ENCODE measurements at places on chromosomes 7 and 10. TPM values are rescaled to one million over a fixed set of nuclear protein-coding genes. Genes with fewer than 3 reads are reported as not detected.
A peak's percentile ranks its signal among the peaks of the same experiment; 100 is the strongest.

- DNase-seq, result no peak
Measured at GRCh38 chr10:77165445-77166208, 472.0 kb downstream of the KCNMA1 start.

The TSPAN15 gene
- 0.35 TPM for polyA plus RNA-seq

DNA sequence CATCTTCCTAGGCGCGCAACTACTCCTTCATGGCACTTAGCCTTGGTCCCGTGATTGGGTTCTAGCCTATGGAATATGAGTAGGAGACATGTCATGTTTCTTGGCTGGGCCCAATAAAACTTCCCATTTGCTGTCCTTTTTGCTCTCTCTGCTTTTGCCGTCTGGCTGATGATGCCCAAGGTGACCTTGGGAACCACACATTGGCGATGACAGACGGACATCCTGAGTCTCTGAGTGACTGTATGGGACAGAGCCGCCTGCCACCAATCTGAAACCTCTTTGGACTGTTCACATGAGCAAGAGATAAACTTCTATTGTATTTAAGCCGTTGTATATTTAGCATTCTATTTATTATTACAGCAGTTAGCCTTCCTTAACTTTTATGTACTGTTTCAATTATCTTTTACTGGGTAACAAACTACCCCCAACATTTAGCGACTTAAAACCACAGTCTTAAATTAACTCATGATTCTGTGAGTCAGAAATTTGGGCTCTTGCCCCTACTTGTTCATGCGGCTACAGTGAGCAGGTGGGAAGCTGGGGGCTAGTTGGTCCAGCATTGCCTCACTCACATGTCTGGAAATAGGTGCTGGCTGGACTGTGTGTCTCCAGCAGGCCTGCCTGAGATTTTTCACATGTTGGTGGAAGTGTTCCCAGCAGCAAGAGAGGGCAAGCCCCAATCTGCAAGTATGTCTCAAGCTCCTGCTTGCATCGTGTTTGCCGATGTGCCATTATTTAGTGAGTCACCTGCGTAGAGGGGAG lies 71.7 kb downstream of the NOD1 start:
- DNase-seq, result no peak

DNA sequence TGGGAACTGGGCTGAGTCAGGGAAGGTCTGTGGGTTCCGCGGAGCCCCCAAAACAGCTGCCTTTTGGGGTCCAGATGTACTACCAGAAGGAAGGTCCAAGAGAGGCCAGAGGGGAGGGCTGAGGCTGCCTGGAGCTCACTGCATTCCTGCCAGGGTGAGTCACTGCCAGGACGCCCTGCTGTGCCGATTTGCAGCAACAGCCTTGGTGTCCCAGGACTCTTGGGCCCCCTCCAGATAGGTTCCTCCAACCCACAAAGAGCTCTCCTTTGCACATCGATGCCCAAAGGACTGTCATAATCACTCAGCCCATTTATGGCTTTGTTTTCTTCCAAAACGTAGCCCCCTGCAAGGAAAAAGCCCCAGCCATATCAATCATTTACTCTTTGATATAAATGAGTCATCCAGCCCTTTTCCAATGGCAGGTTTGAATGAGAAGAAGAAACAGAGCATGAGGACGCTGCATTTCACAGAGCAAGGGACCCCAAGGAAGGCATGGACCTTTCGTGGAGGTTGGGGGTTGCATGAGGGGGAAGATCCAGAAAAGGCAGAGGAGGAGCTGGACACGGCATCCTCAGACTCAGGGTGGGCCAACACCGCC lies 32.2 kb upstream of the COL13A1 start:
- DNase-seq, result peak; percentile 33

- DNase-seq, result peak; percentile 3
Measured at GRCh38 chr7:50595491-50596102, 30.4 kb upstream of the DDC start.

GRCh38 chr10:44939691-44940401 lies 19.8 kb upstream of the RASSF4 start:
- no peak for DNase-seq

GRCh38 chr7:156640257-156640948 lies at the start of gene RNF32:
Gene RNF32 (plus strand): TSS chr7:156640774. CDS start chr7:156643878, 3,104 bp downstream.
- peak; percentile 76 for DNase-seq

GRCh38 chr7:144842377-144842851 lies 6.6 kb upstream of the TPK1 start:
- DNase-seq, result no peak

GRCh38 chr10:49556723-49557122 lies 17.8 kb upstream of the ERCC6 start:
- no peak for DNase-seq

- no peak for DNase-seq
Measured at GRCh38 chr10:4982764-4983226, 19.6 kb downstream of the AKR1C1 start.

- peak; percentile 10 for DNase-seq
Measured at GRCh38 chr7:46600340-46600739, 679.3 kb upstream of the IGFBP3 start.

The SH3PXD2A gene
- 27.8 TPM for polyA plus RNA-seq

DNA sequence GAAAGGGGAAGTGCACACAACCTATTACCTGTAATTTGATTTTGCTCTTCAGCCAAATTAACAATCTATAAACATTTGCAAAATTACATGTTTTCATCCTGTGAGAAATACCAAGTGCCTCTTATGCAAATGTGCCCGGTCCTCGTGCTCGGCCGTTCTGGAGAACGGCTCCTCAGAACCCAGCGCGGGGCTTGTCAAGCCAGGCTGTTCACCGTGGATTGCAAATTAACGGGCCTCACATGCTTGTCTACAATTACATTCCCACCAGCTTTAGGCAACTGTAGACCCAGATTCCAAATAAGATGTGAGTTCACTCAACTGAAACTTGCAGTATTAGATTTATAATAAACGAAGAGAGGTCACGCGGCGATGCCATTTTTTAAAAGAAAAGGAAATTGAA lies 8.8 kb downstream of the FOXL3 start:
- no peak for DNase-seq

- no peak for DNase-seq
Measured at GRCh38 chr10:58546722-58547445, 34.2 kb downstream of the BICC1 start.

GRCh38 chr7:107971613-107972012 lies 31.3 kb downstream of the LAMB1 start:
- DNase-seq, result no peak

DNA sequence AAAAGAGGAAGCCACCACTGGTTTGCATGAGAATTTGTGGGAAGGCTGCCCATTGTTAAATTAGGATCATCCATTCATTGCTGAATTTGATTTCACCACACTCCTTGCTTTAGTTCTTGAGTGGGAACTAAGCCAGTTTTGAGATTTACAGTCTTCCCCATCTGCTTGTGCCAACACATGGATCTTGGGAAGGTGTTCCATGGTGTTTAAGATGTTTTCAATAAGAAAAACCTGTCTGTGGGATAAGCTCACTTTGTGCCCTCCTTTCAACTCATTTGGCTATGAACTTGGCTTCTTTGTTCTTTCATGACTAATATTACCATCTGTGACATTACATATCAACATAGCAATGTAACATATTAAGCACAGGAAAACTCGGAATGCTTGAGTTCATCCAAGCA lies 73.2 kb downstream of the INHBA start:
- no peak for DNase-seq

The GPC2 gene
- 2.6 TPM for polyA plus RNA-seq

- no peak for DNase-seq
Measured at GRCh38 chr10:113775686-113776294, 24.3 kb downstream of the PLEKHS1 start.

GRCh38 chr7:40437498-40437897 lies 302.7 kb downstream of the SUGCT start:
- DNase-seq, result peak; percentile 76

DNA sequence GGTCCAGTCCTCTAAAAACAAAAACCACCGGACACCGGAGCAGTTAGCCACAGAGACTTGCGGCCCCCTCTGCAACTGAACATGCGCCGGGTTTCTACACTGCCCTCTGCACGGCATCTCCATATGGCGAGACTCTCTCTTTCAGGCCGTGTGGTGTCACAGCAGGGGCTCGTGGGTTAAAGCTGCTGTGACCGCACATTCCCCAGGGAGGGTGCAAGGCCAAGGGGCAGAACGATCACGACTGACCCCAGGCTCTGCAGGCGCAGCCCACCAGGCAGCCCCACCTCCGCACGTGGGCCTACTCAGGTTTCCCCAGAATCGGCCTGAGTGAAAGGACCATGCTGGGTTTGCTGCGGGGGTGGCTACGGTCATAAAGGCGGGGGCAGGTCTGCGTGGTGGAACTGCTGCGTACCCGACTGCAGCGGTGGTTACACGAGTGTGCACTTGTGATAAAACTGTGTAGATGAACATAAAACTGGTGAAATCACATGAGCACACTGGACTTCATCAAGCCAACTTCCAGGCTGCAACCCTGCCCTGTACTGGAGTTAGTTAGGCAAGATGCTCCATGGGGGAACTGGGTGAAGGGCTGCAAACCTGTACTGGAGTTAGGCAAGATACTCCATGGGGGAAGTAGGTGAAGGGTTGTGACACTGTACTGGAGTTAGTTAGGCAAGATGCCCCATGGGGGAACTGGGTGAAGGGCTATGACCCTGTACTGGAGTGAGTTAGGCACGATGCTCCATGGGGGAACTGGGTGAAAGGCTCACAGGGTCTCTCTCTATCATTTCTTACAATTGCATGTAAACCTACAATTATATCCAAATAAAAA lies 81.4 kb upstream of the PPP2R2D start:
- no peak for DNase-seq

- DNase-seq, result no peak
Measured at GRCh38 chr7:41641011-41641664, 61.8 kb downstream of the INHBA start.

GRCh38 chr7:125450749-125451148 lies 521.1 kb upstream of the POT1 start:
- no peak for DNase-seq

DNA sequence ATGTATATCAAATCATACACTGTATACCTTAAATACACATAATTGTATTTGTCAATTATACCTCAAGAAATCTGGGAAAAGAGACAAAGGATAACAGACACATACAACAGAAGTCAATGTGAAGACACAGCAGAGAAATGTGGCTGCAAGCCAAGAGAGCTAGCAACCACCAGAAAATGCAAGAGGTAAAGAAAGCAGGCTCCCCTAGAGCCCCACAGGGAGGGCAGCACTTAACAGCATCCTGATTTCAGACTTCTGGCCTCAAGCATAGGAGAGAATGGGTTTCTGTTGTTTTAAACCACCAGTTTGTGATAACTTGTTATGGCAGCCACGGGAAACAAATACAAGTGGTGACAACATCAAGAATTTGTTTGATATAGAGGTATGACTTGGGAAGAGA lies 1197.2 kb downstream of the SORCS1 start:
- DNase-seq, result no peak

DNA sequence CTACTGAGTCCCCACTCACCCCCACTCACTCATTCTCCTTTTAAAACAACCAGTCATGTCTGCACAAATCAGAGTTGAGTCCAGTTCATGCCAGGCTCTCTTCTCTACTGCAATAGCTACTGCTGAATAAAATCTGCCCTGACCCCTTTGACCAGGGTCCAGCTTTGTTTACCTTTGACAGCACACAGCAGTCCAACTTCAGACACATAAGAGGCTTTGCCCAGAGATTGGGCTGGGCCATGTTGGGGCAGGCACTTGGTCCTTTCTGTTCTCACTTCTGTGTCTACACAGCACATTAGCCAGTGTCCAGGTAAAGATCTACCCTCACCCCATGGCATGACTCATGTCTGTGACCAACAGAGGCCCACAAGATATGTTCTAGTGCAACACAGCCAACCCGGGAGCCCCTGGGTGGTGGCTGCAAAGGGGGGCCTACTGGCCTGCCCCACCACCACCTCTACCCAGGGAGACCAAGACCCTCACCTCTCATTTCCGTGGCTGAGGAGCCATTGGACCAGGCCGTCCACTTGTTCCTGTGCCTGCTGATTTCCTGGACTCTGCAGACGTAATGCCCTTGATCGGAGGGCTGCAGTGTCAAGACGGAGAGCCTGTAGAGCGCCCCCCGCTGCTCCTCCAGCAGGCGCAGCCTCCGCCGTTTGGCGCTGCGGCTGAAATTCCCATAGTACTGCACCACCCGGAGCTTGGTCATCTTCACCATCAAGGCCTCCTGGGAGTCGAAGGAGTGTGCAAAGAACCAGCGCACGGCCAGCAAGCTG lies 8.0 kb downstream of the VSTM4 start:
- no peak for DNase-seq
